Metanephros (tissue), 2 donors: ENCODE measurements at places on chromosomes 6 and 20. TPM values are rescaled to one million over a fixed set of nuclear protein-coding genes. Genes with fewer than 3 reads are reported as not detected.

The PBOV1 gene
- total RNA-seq, result not detected

The BHLHE23 gene
- total RNA-seq, result not detected

The SOBP gene
- 20.4 TPM for total RNA-seq

The MYT1 gene
- total RNA-seq, result 0.29 TPM

The TINAG gene
- total RNA-seq, result 17.2 TPM

The TREML1 gene
- 2.2 TPM for total RNA-seq

The CD2AP gene
- 44.4 TPM for total RNA-seq

The REM1 gene
- 2.8 TPM for total RNA-seq

The HACE1 gene
- 27.1 TPM for total RNA-seq

The CLPSL1 gene
- not detected for total RNA-seq

The OR11A1 gene
- total RNA-seq, result not detected

The SIRPD gene
- 0.12 TPM for total RNA-seq

The RAB44 gene
- total RNA-seq, result 1.5 TPM

The HDAC2 gene
- 138 TPM for total RNA-seq

The TUBB2B gene
- 126 TPM for total RNA-seq

The PRND gene
- 12.7 TPM for total RNA-seq

The IL20RA gene
- total RNA-seq, result 2.4 TPM

The GJA10 gene
- not detected for total RNA-seq

The TTK gene
- 8.5 TPM for total RNA-seq

The LY6G6D gene
- not detected for total RNA-seq

The PRKN gene
- total RNA-seq, result 19.2 TPM

The SMOC2 gene
- 31.0 TPM for total RNA-seq

The EDN1 gene
- 7.4 TPM for total RNA-seq

The CPNE5 gene
- total RNA-seq, result 14.2 TPM

The GPSM3 gene
- total RNA-seq, result 7.8 TPM

The GABRR1 gene
- total RNA-seq, result 2.0 TPM

The EEF1A2 gene
- total RNA-seq, result 139 TPM

The MRPS18B gene
- 58.0 TPM for total RNA-seq

The HLA-DPB1 gene
- total RNA-seq, result 26.6 TPM

The SLC22A7 gene
- 0.18 TPM for total RNA-seq

The PNPLA1 gene
- 1.1 TPM for total RNA-seq

The ULBP1 gene
- 0.29 TPM for total RNA-seq

The DNAH8 gene
- 1.3 TPM for total RNA-seq

The EYS gene
- total RNA-seq, result 0.99 TPM

The CRIP3 gene
- 2.6 TPM for total RNA-seq

The ENPP4 gene
- total RNA-seq, result 16.8 TPM

The HLA-DQA1 gene
- 4.4 TPM for total RNA-seq

The EYA2 gene
- 1.1 TPM for total RNA-seq

The C4B gene
- 45.4 TPM for total RNA-seq

The MOG gene
- total RNA-seq, result not detected

The ETV7 gene
- 0.29 TPM for total RNA-seq

The ECT2L gene
- 0.06 TPM for total RNA-seq

The PIGT gene
- total RNA-seq, result 45.5 TPM

The CDH4 gene
- 4.8 TPM for total RNA-seq
